ENCODE measurements at places on chromosomes 1 and 21. TPM values are rescaled to one million over a fixed set of nuclear protein-coding genes. Genes with fewer than 3 reads are reported as not detected.

DNA sequence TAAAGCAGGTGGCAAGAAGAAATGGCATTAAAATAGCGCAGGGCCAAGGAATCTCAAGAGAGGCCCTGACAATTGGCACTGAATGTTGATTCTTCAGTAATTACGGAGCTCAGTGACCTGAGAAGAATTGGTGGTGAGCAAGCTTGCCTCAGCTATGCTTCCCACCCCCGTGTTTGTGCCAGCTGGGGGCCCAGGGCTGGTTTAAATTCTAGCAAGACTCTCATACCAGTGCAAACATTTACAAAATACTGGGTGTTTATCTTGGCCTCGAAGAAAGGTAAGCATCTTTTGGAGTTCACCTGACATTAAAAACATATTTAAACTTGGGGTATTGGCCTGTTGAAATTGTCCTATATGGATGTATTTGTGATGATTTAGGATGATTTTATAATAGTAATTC lies 296.7 kb upstream of the USP25 start:
- no peak for DNase-seq

DNA sequence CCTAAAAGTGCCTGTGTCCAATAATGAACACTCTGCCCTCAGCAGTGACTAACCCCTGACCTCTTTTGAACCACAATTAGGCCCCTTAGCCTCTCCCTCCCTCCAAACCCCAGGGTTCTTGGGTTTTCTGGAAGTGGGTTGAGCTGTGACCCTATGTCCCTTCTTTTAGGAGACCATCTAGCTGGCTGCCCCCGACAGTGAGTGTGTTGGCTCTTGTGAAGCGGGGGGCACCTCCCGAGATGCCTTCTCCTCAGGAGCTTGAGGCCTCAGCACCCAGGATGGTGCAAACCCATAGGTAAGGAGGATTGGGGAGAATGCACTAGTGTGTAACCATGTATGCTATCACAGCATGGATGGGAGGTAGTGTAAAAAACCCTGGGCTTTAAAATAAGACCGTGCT lies 7.3 kb downstream of the RUSC1 start:
- DNase-seq = no peak

- no peak for DNase-seq
Observed at GRCh38 chr1:28144203-28145135, 32.0 kb downstream of the PTAFR start.

DNA sequence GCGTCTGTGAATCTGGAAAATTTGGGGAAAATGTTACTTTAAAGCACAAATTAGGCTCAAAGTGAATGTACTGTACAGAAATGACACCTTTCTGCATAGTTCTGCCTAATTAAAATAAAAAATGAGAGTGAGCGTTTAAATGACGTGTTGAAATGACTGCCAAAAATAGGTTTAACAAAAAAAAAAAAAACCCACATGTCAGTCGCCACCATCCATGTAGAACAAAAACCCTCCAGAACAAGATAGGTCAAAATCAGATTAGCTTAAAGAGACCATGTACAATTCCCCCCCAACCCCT lies 745 bp downstream of the PARP1 start:
- no peak for DNase-seq

- DNase-seq = no peak
Observed at GRCh38 chr1:173112129-173112528, 61.4 kb upstream of the TNFSF18 start.

DNA sequence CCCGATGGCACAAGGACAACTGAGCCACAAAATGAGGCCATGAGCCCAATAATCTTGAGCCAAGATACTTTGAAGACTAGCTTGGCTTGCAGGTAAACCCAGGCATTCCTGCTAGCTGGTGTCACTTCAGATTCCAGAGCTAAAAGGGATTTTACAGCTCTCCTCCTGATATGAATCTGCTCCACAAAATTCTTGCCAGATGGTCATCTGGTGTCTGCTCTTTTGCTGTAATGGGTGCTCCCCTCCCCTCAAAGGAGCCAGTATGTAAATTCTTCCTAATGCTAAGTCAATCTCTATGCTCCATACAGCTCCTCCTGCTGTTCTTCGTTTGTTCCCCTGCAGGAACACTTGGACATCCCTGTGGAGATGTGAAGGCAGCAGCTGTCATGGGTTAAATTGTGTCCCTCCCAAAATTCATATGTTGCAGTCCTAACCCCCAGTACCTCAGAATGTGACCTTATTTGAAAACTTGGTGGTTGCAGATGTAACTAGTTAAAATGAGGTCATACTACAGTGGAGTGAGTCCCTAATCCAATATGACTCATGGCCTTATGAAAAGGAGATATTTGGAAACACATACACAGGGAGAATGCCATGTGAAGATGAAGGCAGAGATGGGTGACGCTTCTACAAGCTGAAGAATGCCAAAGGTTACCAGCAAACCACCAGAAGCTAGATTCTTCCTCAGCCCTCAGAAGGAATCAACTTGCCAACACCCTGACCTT lies 180.6 kb upstream of the PALMD start:
- DNase-seq = no peak

GRCh38 chr1:12654657-12655056 lies 10.8 kb downstream of the AADACL4 start:
- DNase-seq = no peak

GRCh38 chr1:52238887-52239707 lies 97.2 kb downstream of the ZFYVE9 start:
- no peak for DNase-seq

DNA sequence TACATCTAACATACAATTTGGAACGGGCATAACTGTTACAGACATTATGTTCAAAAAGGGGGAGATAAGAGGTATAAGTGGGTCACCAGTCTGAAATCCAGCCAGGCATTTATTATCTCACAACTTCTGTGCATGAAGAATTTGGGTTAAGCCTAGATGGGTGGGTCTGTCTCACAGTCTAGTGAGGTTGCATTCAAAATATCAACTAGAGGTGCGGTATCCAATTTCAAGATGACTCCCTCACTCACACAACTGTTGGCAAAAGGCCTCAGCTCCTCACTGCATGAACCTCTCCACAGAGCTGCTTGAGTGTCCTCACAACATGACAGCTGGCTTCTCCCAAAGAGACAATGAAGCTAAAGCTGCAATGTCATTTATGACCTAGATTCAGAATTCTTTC lies 4.7 kb downstream of the AUNIP start:
- no peak for DNase-seq

GRCh38 chr1:94654919-94655318 lies 113.4 kb upstream of the F3 start:
- DNase-seq = no peak

DNA sequence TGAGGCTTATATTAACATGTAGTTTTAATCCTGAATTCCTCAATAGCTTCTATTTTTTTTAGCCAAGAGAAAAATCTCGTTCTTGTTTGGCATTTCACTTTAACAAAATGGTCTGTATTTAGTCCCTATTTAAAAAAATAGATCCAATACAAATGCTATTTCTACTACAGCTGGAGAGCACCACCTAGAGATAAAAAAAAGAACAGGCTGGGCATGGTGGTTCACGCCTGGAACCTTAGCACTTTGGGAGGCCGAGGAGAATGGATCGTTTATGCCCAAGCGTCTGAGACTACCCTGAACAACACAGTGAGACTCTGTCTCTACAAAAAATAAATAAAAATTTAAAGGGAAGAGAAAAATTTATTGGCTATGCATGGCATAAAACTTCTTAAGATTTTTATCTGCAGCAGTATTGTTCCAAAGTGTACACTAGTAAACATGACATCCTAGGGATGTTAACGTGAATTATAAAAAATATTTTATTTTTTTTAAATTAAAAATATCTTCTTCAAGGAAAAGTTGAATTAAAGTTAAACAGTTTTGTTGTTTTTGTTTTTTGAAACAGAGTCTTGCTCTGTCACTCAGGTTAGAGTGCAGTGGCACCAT lies 4.4 kb downstream of the ST7L start:
- no peak for DNase-seq

DNA sequence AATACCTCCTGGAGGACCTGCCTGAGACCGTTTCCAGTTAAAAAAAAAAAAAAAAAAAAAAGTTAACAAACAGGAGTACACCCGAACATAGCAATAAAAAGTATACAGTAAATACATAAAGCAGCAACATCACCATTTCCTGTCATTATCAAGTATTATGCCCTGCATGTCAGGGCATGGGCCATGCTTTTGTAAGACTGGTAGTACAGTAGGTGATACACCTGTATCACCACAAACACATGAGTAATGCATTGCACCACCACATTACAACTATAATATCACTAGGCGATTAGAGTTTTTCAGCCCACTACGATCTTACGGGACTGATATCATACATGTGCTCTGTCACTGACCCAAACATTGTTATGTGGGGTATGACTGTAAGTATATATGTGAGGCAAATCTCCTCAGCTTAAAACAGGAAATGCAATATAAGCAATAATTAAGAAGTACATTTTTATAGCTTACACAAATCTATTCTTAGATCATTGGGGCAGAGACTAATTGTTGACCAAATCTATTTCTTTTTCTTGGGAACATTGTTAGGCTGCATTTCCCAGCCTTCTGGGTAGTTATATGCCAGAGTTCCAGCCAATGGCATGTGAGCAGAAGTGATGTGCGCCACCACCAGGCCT lies 98.1 kb downstream of the PLD5 start:
- no peak for DNase-seq

DNA sequence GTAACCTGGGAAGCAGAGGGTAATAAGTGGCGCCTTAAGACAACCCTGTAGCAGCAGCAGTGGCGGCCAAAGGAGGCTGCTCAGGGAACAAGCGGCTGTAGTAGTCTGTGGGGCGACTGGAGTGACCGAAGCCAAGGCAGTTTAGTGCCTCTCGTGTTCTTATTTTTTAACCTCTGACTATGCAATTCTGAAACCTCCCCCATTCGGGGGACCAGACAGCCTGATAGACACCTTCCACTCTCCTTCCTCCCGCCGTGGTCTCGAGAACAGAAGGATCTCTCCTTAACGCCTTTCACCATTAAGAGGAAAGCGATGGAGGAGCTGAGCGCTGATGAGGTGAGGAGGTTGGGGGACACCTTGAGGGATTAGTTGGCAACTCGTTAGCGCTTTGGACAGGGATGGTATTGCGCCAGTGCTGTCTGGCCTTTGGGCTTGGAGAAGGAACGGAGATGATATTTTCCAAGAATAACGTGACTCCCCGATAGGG lies 644 bp downstream of the UBE4B start:
- DNase-seq = no peak

GRCh38 chr1:173427146-173428054 lies 49.7 kb upstream of the PRDX6 start:
- no peak for DNase-seq

DNA sequence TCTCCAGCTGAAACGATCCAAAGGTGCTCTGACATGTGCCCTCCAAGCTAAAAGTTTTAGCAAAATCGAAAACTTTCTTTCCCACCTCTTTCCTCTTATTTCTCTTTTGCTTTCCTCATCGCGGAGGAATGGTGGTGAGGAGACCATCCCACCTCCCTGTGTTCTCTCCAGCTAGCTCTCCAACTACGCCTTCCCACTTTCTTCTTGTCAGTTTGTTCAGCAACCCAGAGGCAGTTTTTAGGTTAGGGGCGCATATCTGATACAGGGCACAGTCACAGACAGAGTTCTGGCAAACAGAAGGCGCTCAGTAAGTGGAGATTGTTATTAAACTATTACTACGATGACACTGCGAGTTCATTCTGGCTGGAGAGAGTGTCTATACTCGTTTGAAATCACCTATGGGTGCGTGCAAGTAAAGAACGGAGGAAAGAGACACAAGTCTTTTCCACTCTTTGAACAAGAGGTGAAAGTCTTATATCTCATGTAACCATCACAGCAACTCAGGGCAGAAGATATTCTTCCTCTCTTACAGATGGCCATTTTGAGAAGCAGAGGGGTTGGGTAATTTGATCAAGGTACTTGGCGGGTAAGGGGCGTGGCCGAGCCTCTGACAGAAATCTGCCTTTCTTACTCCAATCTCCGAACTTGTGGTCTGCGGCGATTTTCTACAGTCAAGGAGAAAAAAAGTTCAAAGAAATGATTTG lies 13.9 kb downstream of the HLX start:
- DNase-seq = no peak

DNA sequence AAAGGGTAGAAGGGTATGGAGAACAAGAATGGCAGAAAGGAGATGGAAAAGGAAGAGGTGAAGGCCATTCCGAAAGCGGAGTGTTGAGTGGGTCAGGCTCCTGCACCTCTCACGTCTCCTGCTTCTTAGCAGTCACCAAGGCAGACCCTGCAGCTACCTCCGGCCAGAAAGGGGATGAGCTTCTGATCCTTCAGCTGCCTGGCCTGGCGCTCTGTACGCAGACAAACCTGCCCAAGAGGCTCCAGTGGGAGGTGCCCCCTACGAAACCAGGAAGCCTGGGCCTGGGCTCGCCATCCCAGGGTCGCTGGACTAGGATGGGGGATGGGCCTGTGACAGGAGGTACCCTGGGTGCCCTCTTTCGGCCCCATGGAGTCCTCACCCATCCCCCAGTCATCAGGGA lies 3.0 kb downstream of the GPR61 start:
- no peak for DNase-seq

DNA sequence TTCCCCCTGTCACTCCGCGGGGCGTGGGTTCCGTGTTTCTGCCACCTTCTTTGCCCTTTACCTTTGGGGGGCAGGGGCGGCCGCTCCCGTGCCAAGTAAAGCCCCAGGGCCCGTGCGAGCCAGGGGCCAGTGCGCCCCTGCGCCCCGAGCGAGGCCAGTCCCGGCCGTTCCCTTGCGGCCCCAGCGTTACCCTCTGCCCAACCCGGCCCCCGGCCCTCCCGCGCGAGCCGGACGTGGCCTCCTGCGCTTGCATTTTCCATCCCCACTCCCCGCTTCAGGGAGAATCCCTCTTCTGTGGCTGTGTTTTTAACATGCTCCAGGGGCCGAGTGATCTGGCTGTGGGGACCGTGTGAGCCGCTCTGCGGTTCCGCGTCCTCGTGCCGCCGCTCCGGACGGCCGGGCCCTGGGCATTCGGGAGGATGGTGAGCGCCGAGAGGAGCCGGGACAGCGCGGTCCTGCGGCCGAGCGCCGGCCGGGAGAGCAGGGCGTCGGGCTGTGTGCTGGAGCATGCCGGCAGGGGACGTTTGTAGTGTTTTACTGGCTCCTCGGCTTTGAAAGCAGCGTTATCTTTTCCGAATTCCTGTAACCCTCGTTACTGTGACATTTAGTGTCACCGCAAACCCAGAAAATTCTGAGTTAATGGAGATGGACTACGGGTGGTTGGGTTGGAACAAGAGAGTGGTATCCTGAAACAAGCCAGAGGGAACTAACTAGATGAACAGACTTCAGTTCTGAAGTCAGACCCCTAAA lies 1.0 kb downstream of the GALNT2 start:
- DNase-seq = no peak

- no peak for DNase-seq
Observed at GRCh38 chr1:198563583-198563982, 23.1 kb upstream of the ATP6V1G3 start.

MPL gene
- not detected for total RNA-seq

DIO1 gene
- not detected for total RNA-seq

SLC30A2 gene
- total RNA-seq = not detected

ZBTB48 gene
- 13.5 TPM for total RNA-seq

All from esophagus squamous epithelium (tissue), 5 donors.